ENCODE measurements at places on chromosomes 2 and 18. TPM values are rescaled to one million over a fixed set of nuclear protein-coding genes. Genes with fewer than 3 reads are reported as not detected.

REG3A gene
- not detected for polyA plus RNA-seq

DNA sequence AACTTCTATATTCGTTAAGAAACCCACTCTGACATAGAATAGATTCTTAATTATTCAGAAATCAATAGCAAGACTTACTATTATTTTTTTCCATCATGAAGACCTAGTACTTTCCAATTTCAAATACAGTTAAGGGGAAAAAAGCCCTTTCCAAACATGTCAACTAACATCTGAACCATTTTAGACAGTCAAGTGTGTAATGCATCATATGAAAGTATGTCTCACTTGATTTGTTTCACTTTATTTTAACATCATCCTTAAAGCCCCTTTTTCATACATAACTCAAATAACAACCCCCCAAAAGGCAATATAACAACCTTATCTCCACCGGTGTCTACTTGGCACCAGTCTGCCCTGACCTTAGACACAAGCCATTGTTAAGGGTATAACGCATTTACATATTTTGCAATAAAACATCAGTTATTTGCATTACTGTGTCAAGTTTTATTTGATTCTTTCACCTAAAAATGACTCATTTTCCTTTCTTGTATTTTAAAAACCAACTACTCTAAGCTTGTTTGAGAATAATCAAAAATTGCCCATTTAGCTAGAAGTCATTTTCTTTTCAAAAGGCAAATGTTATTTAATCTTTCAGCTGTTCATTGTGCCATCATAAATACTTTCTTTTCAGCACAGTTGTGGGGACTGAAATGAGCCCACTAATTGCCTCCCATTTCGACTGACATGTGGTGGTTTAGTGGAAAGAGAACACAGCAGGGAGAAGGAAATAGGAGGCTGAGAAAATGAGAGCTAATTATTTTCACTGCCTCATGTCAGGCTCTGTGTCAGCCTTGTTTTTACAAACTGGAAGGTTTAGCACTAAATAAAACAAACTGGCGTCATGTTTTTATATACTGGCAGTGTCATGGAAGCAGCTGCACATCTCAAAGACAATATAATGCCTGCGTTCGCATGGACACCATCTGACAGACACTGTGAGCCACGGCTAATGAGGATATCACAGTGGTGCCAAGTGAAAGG lies 104.7 kb upstream of the CDCA7 start:
- DNase-seq: no peak

COLEC12 gene
- 44.1 TPM for polyA plus RNA-seq

LIMS4 gene
- 0.14 TPM for polyA plus RNA-seq

STARD6 gene
- polyA plus RNA-seq: 0.42 TPM

DNA sequence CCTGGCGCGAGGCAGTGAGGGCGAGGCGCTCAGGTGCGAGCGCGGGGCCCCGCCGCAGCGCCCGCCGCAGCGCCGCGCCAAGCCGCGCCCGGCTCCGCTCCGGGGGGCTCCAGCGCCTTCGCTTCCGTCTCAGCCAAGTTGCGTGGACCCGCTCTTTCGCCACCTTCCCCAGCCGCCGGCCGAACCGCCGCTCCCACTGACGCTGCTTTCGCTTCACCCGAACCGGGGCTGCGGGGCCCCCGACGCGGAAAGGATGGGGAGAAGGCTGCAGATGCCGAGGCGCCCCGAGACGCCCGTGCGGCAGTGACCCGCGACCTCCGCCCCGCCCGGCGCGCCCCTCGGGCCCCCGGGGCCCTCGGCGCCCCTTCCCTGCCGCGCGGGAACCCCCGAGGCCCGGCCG lies 328 bp upstream of the INHBB start:
- DNase-seq: no peak

- no peak for DNase-seq
Measured at GRCh38 chr18:9322744-9323143, 11.8 kb upstream of the TWSG1 start.

GRCh38 chr2:127193164-127193966 lies 26.7 kb downstream of the CYP27C1 start:
- peak; percentile 25 for DNase-seq

CKAP2L gene
- polyA plus RNA-seq: 4.4 TPM

GKN2 gene
- not detected for polyA plus RNA-seq

GRCh38 chr18:8705961-8706790 lies 820 bp downstream of the MTCL1 start:
- DNase-seq: no peak

- no peak for DNase-seq
Measured at GRCh38 chr2:64196963-64197362, 52.7 kb upstream of the PELI1 start.

DNA sequence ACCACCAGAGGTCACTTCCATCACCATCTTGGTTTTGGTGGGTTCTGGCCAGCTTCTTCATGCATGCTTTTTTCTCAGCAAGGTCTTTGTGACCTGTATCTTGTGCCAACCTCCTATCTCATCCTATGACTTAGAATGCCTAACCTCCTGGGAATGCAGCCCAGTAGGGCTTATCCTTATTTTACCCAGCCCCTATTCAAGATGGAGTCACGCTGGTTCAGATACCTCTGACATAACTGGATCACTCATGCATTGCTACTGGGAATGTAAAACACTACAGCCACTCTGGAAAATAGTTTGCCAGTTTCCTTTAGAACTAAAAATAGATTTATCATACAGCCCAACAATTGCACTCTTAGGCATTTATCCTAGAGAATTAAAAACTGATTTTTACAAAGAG lies 219.2 kb downstream of the IRS1 start:
- peak; percentile 45 for DNase-seq

- DNase-seq: no peak
Measured at GRCh38 chr18:64201781-64202180, 52.9 kb upstream of the LINC00305 start.

ABHD3 gene
- 5.1 TPM for polyA plus RNA-seq

- DNase-seq: no peak
Measured at GRCh38 chr2:157107460-157107859, 150.0 kb upstream of the GALNT5 start.

CELF4 gene
- not detected for polyA plus RNA-seq

GRCh38 chr2:195343540-195343939 lies 313.5 kb upstream of the SLC39A10 start:
- no peak for DNase-seq

GRCh38 chr2:9398881-9399780 lies 24.2 kb downstream of the ITGB1BP1 start:
- no peak for DNase-seq

RAMP1 gene
- 3.2 TPM for polyA plus RNA-seq

DNA sequence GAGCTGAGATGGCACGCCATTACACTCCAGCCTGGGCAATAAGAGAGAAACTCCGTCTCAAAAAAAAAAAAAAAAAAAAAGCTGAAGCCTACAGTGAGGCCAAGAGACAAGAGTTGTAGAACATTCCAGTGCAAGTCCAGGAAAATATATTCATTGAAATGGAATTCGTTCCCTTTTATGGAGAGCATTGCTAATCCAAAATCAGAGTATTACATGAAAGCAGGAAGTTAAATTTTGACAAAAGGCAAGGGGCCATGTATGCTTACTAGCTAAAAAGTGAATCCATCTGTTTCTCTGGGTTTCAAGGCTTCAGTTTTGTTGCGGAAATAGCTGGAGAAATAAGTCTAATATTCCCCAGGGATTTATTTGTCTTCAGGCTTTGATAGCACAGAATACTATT lies 471.7 kb downstream of the THSD7B start:
- DNase-seq: peak; percentile 77

IL37 gene
- polyA plus RNA-seq: not detected

TMEM131 gene
- 18.1 TPM for polyA plus RNA-seq

MARCHF4 gene
- 7.3 TPM for polyA plus RNA-seq

- peak; percentile 26 for DNase-seq
Measured at GRCh38 chr2:141392517-141393213, 738.2 kb downstream of the LRP1B start.

GRCh38 chr2:20148923-20149702 lies 75.8 kb downstream of the SDC1 start:
- DNase-seq: peak; percentile 97

FAM237A gene
- not detected for polyA plus RNA-seq

FOXI3 gene
- polyA plus RNA-seq: not detected

GRCh38 chr18:7950380-7951136 lies 383.4 kb downstream of the PTPRM start:
- DNase-seq: peak; percentile 78

DNA sequence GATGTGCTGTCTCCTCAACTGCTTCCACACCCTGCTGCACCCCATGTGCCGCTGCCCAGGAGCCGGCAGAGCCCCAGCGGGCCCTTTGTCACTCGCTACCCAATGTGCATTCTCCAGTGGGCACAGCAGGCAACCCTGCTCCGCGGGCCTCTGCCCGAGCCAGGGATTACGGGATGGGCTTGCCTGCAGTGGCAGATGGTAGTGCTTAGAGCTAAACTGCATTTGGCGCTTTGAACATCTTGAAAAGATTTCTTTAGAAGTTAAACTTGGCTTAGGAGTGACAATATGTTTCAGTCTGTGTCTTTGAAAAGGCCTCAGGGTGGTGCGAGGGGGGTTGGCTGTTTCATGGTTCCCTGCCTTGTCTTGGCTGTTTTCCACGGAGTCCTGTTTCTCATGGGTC lies 84.0 kb upstream of the BOD1L2 start:
- no peak for DNase-seq

Data from fibroblast of lung (primary cell).